Activated T-cell treated with anti-CD3 and anti-CD28 coated beads, Interleukin-2, amount 50 U/mL, for 72 hours (primary cell): ENCODE measurements at places on chromosomes 12 and 14. TPM values are rescaled to one million over a fixed set of nuclear protein-coding genes. Genes with fewer than 3 reads are reported as not detected.

The CCDC196 gene
- not detected for total RNA-seq

The P2RX4 gene
- total RNA-seq = 35.1 TPM

The WASHC4 gene
- total RNA-seq = 39.5 TPM

The PTHLH gene
- total RNA-seq = not detected

The IL26 gene
- 1.6 TPM for total RNA-seq

The ZC3H10 gene
- 11.8 TPM for total RNA-seq

The HELB gene
- total RNA-seq = 29.7 TPM

The SUOX gene
- 7.8 TPM for total RNA-seq

The CCDC184 gene
- 0.32 TPM for total RNA-seq

The RND1 gene
- total RNA-seq = 5.5 TPM

The ZBTB42 gene
- total RNA-seq = 3.0 TPM

The KITLG gene
- total RNA-seq = 0.16 TPM

The EIF2S3B gene
- 1.2 TPM for total RNA-seq

The REP15 gene
- total RNA-seq = not detected

The NOS1 gene
- not detected for total RNA-seq

The FIGNL2 gene
- 0.86 TPM for total RNA-seq

The FITM1 gene
- total RNA-seq = 0.46 TPM

The DPPA3 gene
- not detected for total RNA-seq

The KRT72 gene
- 2.3 TPM for total RNA-seq

The TAS2R8 gene
- not detected for total RNA-seq

The LMNTD1 gene
- total RNA-seq = not detected

The G2E3 gene
- total RNA-seq = 37.0 TPM

The BMP4 gene
- 0.21 TPM for total RNA-seq
